Caudate nucleus (tissue), 63 donors: ENCODE measurements at places on chromosomes 16 and 17.

GRCh38 chr17:34071886-34072420 lies 183.1 kb upstream of the CCL2 start:
- no peak for DNase-seq

- DNase-seq = no peak
These were observed 39.4 kb downstream of the ATP2C2 start for GRCh38 chr16:84407588-84408313.

DNA sequence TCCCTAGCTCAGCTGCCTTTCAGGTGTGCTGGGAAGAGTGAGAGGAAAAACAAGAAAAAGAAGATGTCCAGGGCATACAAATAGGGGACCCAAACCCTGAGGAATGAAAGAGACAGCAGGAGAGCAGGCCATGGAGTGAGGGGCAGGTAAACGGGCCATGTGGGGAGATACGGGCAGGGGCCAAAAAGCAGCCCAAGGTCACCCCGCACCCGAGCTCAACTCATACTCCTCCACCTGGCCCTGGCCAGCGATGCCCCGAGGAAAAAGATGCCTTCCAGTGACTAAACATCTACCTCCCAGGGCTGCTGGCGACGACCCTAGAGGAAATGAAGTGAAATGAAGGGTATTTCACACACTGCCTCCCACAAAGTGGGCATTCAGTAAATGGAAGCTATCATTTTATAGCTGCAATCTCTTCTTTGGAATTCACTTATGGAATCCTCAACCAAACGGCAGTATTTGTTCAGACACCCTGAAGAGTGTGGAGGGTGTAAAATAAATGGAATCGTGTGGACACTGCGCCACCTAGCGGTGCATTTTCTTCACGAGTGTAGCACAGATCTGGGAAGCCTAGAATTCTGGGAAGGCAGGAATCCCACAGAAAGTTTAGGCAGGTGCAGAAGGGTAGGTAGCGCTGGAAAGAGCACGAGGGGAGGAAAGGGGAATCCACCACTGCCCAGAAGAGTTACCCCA lies 14.9 kb downstream of the ELAC2 start:
- DNase-seq = peak; percentile 65

DNA sequence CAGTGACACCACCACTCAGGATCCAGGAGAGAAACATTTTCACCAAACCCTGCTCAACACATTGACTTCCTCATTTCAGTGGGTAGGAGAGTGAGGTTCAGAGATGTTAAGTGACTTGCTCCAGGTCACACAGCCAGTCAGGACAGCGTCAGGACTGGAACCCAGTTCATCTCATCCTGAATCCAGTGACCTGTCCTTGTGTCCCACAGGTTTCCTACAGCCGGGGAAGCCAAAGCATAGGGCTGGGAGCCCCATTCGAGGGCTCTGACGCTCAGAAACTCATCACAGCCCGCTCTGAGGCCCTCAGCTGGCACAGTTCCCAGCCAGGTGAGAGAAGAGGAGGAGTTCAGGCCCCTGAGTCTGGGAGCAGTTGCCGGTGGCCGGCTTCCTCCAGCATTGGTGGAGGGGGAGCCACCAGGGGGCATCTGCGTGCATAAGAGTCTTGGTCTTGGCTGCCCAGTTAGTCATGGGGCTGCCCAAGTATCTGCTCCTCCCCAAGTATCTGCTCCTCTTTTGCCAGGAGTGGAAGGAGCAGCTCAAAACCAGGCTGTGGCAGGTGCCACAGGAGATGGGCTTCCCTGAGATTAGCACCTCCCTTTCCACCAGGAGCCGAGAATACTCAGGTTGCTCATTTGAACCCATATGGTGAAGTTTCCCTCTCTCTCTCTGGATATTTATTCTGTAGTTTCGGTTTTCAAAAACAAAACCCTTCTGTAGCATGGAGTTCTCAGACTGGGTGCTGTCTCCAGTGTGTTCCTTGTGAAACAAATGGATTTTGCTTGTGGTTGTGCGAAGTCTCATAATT lies 56.0 kb downstream of the TNFRSF13B start:
- DNase-seq = no peak

GRCh38 chr17:82444941-82445521 lies 5.5 kb downstream of the CYBC1 start:
- no peak for DNase-seq

- DNase-seq = no peak
These were observed 730.2 kb upstream of the RBFOX1 start for GRCh38 chr16:6602405-6602804.
